ENCODE measurements at places on chromosomes 7 and 10.

DNA sequence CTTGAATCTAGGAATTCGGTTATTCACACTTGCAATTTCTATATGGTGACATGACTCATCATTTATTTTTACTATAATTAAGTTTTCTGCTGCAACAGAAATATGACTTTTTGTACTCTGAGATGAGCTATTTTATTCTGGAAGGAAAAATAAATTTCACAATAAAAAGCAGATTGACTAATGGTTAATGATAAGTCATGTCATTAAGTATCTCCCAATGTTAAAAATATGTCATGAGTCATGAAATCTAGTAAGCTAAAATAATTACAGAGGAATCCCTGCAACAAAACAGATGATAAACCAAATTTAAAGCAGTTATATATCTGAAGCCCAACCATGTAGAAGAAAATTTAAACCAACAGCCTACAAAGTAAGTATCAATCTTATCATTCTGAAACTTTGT is 149.2 kb downstream of the CACNA2D1 start:
- DNase-seq: no peak

DNA sequence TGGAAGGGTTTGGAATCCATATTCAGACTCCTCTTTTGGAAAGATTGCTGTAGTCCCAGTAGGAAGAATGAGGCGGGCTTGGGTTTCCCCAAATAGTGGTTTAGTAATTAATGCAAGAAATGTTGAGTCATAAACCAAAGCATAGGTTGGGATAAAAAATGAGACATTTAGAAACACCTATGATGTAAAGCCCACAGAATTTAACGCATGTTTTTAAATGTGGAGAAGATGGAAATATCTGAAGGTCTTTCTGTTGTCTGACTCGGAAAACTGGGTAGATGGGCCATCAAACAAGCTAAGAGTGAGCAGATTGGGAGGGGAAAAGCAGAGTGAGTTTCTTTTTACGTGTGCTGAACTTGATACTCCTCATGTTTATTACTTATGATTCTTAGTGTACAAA is 62.2 kb downstream of the LANCL2 start:
- DNase-seq: no peak

DNA sequence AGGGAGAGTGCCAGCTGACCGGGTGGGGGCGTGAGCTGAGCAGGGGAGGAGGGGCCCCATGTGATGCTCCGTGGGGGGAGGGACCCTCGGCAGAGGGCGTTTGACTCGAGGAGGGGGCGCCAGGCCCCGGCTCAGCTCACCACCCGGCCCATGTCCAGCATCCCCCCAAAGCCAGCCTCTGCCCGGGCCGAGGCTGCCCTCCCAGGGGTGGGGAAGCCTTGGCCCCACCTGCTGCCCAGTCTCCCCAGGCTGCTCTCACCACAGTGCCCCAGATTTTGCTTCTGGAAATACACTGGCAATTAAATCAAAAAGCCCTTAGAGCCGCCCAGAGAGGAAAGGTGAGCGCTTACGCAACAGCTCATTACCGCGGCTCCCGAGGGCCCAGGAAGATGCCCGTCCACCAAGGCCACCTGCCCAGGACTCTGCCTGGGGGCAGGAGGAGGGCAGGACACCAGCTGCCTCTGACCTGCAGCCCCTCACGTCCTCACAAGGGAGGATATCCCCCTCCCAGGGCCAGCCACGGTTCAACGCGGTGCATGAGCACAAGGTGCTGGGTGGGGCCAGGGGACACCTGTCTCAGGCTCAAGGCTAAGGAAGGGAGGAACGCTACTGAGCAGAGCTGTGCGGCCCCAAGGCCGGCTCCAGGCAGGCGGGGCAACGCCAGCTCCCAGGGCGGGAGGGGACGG is 70.0 kb upstream of the INPP5A start:
- no peak for DNase-seq

GRCh38 chr10:72277996-72278667 is 4.4 kb downstream of the DDIT4 start:
- no peak for DNase-seq

DNA sequence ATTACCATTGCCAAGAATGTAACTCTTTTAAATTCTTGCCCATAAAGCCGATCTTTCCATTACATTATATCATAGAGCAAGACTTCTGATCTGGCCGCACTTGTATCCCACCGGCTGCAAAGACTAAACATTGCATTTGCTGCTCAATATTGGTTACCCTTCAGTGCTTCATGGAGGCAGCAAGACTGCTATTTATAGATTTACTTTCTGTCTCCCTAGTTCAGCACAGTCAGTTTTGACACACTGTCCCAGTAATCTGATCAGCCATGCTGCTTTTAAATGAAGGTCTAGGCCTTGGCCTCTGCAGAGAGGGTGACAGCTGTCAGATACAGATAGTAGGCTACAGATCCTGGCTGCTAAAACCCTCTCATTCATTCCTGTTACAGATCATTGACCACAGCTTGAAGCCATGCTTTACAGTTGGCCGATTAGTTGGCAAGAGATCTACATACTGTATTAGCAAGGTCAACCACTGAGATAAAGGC is 562.6 kb upstream of the GALNT17 start:
- peak; percentile 82 for DNase-seq

- DNase-seq: no peak
Observed at GRCh38 chr10:11285171-11285570, 267.5 kb downstream of the CELF2 start.

- DNase-seq: no peak
Observed at GRCh38 chr10:56316603-56317002, 44.5 kb downstream of the ZWINT start.

GRCh38 chr10:133422223-133422806 is 2.1 kb downstream of the SPRN start:
- no peak for DNase-seq

DNA sequence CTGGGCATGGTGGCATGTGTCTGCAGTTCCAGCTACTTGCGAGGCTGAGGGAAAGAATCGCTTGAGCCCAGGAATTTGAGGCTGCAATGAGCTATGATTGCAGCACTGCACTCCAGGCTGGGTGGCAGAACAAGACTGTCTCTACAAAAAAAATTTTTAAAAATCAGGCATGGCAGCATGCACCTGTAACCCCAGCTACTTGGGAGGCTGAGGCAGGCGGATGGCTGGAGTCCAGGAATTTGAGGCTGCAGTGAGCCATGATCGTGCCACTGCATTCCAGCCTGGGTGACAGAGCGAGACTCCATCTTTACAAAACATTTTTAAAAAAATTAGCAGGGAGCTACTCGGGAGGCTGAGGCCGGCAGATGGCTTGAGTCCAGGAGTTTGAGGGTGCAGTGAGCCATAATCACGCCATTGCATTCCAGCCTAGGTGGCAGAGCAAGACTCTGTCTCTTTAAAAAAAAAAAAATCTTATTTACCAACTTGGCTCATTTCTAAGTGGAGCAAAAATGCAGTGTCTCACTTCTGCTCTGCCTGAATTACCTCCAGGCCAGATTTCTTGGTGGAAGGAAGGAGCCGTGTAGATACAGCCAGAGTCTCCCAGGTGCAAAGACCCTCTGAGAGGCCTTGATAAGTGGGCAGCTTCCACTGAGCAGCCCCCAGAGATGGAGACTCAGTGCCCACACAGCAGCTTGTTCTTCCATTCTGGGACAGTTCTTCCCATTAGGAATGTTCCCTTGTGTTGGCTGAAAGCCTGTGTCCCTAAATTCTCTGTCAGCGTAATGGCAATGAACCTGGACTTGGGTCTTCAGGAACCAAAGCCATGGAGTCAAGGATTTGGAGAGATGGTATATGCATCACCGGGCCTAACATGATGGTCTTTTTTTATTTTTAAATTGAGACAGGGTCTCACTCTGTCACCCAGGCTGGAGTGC is 30.0 kb downstream of the GTF2IRD1 start:
- DNase-seq: no peak

DNA sequence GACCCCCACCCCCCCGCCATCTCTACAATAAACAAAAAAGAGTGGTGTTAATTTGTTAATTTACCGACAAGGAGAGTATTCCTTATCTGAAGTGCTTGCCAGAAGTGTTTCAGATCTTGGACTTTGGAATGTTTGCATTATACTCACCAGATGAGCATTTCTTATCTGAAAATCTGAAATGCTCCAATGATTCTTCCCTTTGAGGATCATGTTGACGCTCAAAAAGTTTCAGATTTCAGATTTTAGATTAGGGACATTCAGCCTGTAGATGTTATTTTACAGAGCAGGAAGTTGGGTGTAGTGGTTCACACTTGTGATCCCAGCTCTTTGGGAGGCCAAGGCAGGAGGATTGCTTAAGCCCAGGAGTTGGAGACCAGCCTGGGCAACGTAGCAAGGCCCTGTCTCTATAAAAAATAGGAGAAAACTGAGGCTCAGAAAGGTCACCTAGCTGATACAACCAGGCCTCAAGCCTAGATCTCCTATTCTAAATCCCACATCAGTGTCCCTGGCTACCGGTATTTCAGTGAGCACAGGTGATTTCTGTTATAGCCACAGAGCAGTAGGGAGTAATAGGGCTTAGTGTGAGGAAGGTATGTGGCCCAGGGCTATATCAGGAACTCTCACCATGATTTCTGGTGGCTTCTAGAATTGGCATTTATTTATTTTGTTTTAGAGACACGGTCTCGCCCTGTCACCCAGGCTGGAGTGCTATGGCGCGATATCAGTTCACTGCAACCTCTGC is 35.4 kb downstream of the TMEM120A start:
- DNase-seq: no peak

GRCh38 chr10:96482815-96483588 is 30.7 kb downstream of the TLL2 start:
- DNase-seq: peak; percentile 77

GRCh38 chr7:80185571-80185970 is 50.9 kb downstream of the GNAI1 start:
- no peak for DNase-seq

GRCh38 chr10:83691791-83692596 is 447.3 kb upstream of the GHITM start:
- DNase-seq: no peak

DNA sequence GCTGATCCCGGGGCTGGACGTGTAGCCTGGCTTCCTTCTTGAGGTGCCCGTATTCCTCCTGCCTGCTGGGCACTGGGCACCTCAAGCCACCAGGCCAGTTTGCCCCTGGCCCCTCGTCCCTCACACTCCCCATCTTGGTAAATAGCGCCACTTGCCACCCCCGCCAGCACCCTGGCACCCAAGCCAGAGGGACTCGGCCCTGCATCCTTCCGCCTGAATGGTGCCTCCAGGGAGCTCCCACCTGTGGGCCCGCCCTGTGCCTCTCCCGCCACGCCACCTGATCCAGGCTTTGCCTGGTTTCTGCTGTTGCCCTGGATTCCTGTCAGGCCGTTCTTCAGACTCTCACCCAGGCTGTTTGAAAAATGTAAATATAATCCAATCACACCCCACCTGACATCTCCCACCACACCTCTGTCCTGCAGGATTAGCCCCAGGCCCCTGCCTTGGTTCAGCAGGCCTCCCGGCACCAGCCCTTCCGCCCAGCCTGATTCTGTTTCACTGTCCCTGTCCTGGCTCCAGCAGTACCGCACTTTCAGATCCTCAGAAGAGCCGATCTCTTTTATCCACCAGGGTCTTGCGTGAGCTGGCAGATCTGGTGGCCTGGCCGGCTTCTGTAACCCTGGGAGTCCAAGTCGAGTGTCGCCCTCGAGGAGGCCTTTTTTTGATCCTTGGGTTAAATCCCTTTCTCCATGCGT is 33.8 kb downstream of the WIPI2 start:
- DNase-seq: no peak

GRCh38 chr7:100099452-100099851 is 1.7 kb downstream of the MCM7 start:
- no peak for DNase-seq

- DNase-seq: no peak
Observed at GRCh38 chr10:66627156-66627555, 298.7 kb upstream of the LRRTM3 start.

DNA sequence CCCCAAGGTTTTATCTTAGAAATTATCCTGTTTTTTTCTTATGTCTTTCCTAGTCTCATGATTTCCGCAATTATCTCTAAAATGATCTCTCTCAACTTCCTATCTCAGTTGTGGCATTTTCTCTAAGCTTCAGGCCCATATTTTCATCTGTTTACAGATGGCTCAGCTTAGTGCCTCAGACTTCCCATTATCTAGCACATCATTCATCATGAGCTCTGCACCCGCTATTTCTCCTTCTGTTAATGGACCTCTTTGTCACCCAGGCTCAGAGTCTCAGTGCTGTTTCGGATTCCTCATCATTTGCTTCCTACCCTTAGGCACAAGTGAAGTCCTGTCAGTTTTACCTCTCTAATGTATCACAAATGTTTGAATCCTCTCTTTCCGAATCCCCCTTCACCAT is 84.1 kb downstream of the BMPR1A start:
- DNase-seq: no peak

Data from hematopoietic multipotent progenitor cell treated with erythropoietin and hydrocortisone succinate and interleukin-3 and kit ligand, for 8 days (in vitro differentiated cells).